ENCODE measurements at places on chromosomes 13 and 19.

DNA sequence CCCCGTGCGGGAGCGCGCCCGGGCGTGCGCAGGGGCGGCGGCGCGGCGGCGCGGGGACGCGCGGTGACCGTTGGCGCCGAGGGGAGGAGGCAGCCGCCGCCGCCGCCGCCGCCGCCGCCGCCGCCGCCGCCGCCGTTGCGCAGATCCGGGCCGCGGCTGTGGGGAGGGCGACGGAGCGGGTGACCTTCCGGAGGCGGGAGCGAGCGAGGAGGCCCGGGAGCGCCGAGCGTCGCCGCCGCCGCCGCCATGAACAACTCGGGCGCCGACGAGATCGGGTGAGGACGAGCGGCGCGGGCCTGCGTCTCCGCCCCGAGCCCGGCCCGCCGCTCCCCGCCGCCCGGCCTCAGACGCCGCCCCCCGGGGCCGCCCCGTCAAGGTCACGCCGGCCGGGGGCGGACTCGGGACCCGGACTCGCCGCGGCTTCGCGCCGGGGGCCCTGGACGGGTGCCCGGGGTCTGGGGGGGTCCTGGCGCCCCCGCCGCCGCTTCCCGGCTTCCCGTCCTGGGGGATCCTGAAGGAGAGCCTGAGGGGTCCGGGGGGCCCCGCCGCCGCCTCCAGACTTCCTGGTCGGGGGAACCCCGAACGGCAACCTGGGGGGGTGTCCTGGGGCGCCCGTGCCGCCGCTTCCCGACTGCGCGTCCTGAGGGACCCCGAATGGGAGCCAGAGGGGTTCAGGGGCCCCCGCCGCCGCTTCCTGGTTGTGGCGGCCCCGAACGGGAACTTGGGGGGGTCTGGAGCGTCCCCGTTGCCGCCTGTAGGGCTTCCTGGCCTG lies at the start of gene DAZAP1:
Gene DAZAP1 (plus strand): TSS at position 59 of the 772 bp plus-strand sequence. CDS start 188 bp downstream, at position 247.
- DNase-seq = no peak

GRCh38 chr13:33146843-33147611 lies 130.8 kb downstream of the KL start:
- DNase-seq = no peak

- DNase-seq = no peak
These were observed 2301.2 kb downstream of the PCDH9 start for GRCh38 chr13:64928696-64929499.

DNA sequence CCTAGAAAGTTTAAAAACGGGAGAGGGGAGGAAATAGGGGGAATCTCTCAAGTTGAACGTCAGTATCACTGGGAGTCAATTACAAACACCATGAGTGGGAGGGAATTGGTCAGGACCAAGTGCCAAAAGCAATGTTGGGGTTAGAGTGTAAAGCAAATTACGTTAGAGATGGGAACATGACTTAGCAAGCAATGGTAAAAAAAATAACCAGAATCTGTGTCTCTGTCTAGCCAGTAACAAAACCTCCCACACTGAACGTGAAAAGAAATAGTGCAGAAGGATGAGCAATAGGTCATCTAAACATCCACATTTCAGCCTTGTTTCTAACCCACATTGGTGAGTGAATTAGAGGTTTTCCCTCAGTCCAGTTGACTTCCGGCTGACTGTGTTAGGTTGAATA lies 242.2 kb downstream of the COG6 start:
- DNase-seq = no peak

DNA sequence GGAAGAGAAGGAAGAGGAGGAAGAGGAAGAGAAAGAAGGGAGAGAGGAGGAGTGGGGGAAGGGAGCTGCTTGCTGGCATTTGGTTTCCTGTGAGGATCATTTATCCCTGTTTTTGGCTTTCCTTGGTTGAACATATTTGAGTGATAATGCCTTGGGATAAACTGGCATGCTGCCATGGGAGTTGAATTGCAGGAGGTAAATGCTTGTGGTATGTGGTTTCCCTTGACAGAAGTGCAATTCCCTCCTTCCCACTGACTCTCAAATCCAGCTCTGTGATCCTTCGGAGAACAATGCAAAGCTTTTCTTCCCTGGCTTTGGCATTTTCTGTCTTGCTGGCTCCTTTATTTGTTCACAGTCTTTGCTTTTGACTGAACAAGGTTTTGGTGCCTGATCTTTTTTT lies 27.2 kb upstream of the CBY2 start:
- no peak for DNase-seq
